ENCODE measurements at places on chromosomes 6 and 20. TPM values are rescaled to one million over a fixed set of nuclear protein-coding genes. Genes with fewer than 3 reads are reported as not detected.

Gene SLC32A1
- not detected for total RNA-seq

Gene CLDN20
- total RNA-seq: not detected

- DNase-seq: no peak
Observed at GRCh38 chr6:148214667-148215066, 128.0 kb upstream of the SASH1 start.

- DNase-seq: peak; percentile 18
Observed at GRCh38 chr6:40308533-40309306, 278.4 kb downstream of the LRFN2 start.

- DNase-seq: peak; percentile 62
Observed at GRCh38 chr6:20706238-20706938, 172.1 kb downstream of the CDKAL1 start.

DNA sequence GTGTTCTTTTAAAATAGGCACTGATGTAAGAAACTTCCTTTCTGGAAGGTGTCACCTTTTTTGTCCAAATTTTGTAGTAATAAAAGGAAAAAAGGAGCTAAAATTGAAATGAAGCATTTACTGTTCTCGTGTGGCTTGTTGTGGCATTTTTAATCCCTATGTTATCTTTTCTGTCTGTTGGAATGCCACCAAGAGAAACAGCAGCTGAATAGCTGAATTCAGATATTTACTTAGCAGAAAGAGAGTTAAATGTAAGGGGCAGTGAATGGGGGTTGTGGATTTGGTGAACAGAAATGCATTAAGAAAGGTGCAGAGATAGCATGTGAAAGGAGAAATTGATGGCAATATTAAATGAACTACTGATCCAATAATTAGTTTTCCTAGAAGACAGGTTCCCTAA, 573.6 kb upstream of the EPHA7 start:
- no peak for DNase-seq

DNA sequence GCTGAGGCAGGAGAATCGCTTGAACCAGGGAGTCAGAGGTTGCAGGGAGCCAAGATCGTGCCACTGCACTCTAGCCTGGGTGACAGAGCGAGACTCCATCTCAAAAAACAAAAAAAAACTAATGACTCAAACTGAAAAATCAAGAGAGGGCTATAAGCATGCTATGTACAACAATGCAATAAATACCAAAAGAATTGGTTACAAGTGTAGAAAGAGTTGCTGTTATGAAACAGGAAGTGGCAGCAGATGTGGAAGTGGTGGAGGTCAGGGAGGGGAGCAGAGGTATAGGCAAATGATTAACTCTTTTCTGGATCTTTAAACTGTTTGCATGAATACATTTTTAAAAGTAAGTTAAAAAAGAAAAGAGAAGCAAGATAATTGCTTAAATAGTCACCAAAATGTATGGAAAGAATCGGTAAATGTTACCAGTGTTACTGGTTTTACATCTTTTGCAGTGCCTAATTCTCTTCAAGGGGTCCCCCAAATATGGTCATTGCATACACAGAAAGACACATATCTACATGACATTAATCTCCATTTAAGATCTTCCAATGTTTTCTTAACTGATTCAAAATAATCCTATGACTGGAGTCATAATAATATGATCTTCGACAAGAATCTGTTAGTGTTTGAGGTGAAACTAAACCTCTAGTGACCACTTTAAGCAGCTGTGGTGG, 15.0 kb downstream of the CALHM6 start:
- DNase-seq: no peak

- peak; percentile 12 for DNase-seq
Observed at GRCh38 chr20:24657196-24657595, 187.8 kb downstream of the SYNDIG1 start.

Measured in HT1080 (cell line).